ENCODE measurements at places on chromosomes 3 and 15. TPM values are rescaled to one million over a fixed set of nuclear protein-coding genes. Genes with fewer than 3 reads are reported as not detected.

The ALG3 gene
- 30.1 TPM for total RNA-seq

The FBXO40 gene
- total RNA-seq: not detected

The CLK3 gene
- 52.3 TPM for total RNA-seq

The ALAS1 gene
- total RNA-seq: 31.9 TPM

The ROPN1 gene
- 0.22 TPM for total RNA-seq

The BRK1 gene
- 130 TPM for total RNA-seq

Measured in articular chondrocyte of knee joint (primary cell).